CD4-positive, alpha-beta T cell treated with Interferon alpha-2 for 1 hour (primary cell): ENCODE measurements at places on chromosomes 5 and 9.

DNA sequence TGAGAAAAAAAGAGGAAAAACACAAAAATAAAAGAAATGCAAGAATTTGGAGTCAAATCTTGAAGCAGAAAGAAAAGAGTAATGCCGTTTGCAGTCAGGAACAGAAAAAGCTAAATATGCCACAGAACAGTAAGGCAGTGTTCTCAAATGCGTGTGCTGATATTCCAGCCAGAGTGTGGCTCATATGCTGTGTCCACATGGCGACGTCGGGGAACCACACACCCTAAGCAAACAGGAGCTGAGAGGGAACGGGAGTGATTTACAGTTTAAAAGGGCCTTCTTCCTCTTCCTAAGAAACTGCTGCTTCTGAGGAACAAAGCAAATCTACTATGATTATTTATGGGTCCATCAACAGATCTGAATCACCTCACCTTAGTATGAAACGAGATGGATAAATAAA lies 42.7 kb downstream of the DDX31 start:
- no peak for DNase-seq

DNA sequence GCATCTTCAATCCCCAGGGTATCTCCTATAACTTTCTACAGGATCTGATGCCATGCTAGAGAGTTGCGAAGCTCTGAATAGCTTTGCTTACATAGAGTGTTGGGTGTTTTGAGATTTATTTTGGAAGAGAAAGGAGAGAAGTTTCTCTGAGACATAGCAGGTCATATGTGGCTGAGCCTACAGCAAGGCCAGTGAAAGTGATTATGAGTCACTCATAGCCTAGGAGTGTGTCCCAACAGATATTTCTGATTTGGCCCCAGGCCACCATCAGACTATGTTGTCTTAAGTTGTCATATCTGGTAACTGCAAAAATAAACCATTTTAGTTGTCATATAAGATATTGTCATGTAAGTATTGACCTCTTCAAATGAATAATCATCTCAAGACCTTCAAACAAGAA lies 132.0 kb upstream of the RAI14 start:
- no peak for DNase-seq

- DNase-seq: no peak
Measured at GRCh38 chr9:34513567-34514214, 9.1 kb downstream of the ENHO start.

DNA sequence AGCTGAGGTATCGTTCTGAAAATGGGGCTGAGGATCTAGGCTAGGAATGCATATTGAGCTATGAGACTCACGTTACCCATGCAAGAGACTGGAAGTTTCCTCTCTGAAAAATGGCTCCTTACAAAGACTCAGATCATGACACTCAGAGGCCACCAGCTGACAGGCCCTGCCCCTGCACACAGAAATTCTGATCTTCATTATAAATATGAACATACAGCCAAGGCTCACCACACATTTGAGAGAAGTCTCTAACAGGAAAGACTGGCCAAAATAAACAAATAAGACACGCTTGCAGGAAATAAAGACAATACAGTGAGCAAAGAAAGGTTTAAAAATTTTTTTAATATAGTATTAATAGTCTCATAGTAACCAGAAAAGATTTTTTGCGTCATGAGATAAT lies 365.9 kb downstream of the NFIB start:
- DNase-seq: no peak

DNA sequence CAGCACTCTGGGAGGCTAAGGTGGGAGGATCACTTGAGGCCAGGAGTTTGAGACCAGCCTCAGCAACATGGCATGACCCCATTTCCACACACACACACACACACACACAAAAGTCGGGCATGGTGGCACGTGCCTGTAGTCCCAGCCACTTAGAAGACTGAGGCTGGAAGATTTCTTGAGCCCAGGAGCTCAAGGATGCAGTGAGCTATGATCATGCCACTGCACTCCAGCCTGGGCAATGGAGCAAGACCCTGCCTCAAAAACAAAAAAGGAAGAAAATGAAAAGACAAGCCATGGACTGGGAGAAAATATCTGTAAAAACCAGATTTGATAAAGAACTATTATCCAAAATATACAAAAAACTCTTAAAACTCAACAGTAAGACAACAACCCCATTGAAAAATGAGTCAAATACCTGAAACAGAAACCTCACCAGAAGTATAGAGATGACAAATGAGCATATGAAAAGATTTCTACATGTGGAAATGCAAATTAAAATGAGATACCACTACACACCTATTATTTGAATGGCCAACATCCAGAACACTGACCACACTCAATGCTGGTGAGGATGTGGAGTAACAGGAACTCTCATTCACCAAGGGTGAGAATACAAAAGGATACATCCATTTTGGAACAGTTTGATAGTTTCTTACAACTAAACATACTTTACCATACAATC lies 24.7 kb downstream of the DNAJA1 start:
- no peak for DNase-seq

- no peak for DNase-seq
Measured at GRCh38 chr9:13898957-13899356, 415.0 kb downstream of the NFIB start.

- peak; percentile 73 for DNase-seq
Measured at GRCh38 chr9:33159777-33160127, 7.4 kb downstream of the B4GALT1 start.

DNA sequence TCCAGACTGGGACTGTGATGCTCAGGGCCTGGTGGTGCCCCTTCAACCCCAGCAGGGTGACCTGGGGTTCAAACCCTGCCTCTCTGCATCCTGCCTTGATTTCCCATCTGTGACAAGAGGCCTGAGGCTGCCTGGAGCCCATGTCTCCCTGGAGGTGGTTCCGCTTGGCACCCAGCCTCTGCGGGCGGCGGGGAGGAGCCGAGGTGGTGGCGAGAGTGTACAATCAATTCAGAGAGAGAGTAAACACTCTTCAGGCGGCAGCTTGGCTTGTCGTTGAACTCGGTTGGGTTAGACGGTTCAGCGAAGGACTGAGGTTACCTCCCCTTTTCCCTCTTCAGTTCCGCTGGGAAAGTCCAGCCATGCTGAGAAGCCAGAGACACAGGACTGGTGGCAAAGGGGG lies 39.3 kb downstream of the NTNG2 start:
- DNase-seq: no peak

DNA sequence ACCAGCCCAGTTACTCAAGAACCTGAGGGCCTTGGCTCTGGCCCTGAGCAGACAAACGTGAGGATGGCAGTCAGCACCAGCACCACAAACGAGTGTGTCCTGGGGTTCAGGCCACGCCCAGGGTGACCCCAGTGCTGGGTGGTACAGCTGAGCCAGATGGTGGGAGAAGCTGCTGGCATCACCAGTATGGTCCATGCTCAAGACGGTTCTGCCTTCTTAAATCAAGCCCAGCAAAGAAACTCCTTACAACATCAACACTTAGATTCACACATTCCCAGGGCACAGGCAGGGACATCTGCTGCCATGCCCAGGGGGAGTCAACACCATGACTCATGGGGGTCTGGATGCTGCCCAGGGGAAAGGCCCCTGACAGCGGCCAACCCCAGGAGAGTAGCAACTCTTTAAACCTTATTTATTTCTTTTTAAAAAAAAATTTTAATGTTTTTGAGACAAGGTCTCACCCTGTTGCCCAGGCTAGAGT lies 31.3 kb downstream of the IPPK start:
- DNase-seq: no peak

GRCh38 chr5:76663573-76663972 lies 40.4 kb upstream of the F2RL2 start:
- no peak for DNase-seq

GRCh38 chr9:128683340-128684064 lies 5.5 kb upstream of the SET start:
- DNase-seq: peak; percentile 42

GRCh38 chr5:2680979-2681378 lies 70.5 kb downstream of the IRX2 start:
- DNase-seq: no peak

- DNase-seq: peak; percentile 13
Measured at GRCh38 chr9:109967651-109968642, 187.9 kb downstream of the PALM2AKAP2 start.

GRCh38 chr9:38390442-38390841 lies 2.1 kb upstream of the ALDH1B1 start:
- no peak for DNase-seq

DNA sequence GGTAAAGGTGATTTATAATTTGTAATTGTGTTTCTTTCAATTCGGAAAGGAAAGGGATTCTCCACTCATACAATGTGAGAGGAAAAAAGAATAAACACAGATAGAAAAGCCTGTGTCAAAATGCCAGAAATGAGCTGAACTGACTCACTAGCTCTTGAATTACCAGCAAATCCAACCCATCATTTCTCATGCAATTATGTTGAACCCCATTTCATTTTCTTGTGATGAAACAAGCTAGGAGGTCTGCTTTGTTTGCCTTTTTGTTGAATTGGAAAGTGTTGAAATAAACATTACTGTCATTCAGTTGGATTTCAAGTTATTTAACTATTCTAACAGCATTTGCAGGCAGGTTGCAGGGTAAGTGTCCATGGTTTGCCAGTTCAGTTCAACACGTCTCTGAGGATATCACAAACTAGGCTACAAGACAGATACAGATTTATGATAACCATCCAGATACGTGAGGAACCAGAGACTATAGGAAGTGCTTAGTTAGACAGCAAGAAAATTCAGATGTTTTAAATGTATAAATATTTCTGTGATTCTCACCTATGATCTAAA lies 547.2 kb downstream of the MAT2B start:
- DNase-seq: no peak

- DNase-seq: no peak
Measured at GRCh38 chr9:37788332-37788731, 3.5 kb upstream of the EXOSC3 start.

DNA sequence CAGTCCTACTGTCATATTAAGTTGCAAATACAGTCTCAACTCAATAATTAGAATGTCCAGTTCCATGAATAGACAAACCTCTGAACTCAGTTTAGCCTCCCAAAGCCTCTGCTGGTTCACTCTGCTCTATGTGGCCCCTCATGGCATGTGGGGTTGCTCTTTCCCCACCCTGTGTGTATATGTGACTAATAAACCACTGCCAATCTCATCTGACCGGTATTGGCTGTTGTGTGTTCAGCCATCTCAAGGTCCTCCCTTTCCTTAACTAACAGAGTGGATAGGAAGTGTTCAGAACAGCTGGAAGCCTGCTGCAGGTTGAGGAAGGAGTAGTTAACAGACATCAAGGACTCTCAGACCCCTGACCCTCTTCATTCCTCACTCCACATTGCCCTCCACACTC lies 55.3 kb downstream of the IL33 start:
- DNase-seq: no peak

DNA sequence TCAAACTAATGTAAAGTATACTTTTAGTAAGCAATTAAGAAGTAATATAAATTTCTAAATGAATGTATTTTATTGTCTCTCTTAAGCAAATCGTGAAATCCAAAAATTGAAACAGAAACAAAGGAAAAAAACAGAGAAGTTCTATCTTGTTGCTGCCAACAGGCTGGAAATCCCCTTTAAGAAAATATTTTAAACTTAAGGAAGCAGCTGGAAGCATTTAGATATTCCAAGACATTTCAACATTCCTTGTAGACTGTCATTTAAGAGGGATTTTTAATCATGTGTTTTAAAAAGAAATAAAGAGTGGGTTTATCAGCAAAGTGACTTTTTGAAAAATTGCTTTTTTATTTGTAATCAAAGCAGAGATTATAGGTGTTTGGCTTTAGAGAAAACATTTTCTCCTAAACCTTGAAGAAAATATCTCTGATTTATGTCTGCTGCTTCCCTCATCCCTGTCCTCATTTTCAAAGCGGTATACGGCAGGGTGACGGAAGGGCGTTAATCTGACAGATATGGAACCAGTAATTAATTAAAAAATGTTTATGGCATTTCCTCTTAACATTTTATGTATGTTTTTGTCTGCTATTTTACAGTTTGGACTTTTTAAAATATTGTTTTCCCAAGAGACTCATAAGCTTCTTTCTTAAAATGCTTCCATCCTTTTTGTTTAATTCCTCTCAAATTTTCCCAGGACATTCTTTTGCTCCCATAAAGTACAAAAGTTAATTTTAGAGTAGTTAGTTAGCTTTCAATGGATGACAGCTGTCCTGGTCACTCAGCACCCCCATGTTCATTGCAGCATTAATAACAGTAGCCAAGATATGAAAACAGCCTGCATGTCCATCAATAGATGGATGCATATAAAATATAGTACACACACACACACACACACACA lies 245.6 kb downstream of the LURAP1L start:
- no peak for DNase-seq

DNA sequence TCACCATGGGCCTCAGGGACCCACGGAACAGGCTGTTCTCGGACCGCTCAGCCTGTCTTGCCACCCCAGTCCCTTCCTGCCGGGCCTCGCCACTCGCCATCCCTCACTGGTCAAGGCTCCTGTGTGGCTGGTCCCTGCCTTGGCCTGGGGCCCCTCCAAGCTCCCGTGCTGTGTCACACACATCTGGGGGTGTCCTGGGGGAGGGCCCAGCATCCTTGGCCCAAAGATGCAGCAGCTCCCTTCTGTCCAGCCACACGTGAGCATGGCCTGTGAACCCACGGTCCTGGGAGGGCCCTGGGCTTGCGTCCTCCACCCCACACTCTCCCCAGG lies 425 bp upstream of the EGFL7 start:
- no peak for DNase-seq

DNA sequence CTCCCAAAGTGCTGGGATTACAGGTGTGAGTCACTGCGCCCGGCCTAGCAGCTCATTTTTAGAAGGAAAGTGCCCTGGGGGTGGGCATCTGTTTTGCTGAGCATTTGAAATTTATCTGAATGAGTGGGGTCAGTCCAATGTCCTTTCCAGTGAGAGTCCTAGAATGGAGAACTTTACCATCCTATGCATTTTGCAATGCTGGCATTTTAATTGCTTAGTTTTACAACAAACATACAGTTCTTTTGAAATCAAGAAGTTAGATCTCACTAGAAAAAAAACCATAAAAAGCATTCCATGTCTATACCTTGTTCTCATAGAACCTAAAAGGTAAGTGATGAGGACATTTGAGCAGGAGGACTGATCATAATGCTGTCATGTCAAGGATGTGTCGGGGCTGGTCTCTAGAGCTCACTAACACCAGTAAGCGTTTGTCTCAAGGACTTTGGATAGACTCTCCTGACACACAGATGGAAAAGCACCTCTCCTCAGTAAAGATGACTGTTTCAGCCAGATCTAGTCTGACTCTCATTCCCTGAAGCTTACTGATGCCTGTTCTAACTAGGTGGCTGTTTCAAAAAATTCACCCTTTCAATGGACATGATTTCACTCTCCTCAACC lies 83.9 kb downstream of the DCP2 start:
- no peak for DNase-seq

- no peak for DNase-seq
Measured at GRCh38 chr9:115213818-115214334, 95.9 kb upstream of the TNC start.

GRCh38 chr9:88605512-88606362 lies 70.8 kb downstream of the NXNL2 start:
- DNase-seq: no peak

DNA sequence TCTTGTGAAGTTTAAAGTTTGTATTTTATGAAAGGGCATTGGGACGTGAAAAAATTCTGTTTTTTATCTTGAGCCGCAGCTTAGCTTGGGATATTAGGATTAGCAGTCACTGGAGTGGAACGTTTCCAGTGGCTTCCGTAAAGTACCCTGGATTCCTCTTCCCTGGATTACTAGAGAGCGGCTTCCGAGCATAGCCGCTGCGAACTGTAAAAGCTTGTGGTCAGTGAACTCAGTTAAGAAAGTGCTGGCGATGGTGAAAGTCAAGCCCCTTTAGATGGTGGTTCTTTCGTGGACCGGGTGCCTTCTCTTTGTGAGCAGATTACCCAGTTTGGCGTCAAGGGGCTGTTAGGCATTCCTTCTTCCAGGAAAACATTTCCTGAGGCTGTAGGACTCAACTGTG lies 168.1 kb downstream of the KDM4C start:
- DNase-seq: no peak
